Activated CD8-positive, alpha-beta T cell treated with anti-CD3 and anti-CD28 coated beads, Interleukin-2, amount 10 ng/mL, durations not matched to agents 7 days and 5 days (primary cell): ENCODE measurements at places on chromosomes 2 and 18.

- DNase-seq: no peak
- H3K36me3 ChIP-seq: no peaks in the 10 kb centered on the region
- H3K27me3 ChIP-seq: peaks cover 55% of the 10 kb centered on the region
- peaks cover 58% of the 10 kb centered on the region for H3K4me1 ChIP-seq
- no peak overlapping the region for H3K4me3 ChIP-seq
- H3K27ac ChIP-seq: no peak overlapping the region
Observed at GRCh38 chr2:218895326-218895725, 14.7 kb downstream of the WNT10A start.

DNA sequence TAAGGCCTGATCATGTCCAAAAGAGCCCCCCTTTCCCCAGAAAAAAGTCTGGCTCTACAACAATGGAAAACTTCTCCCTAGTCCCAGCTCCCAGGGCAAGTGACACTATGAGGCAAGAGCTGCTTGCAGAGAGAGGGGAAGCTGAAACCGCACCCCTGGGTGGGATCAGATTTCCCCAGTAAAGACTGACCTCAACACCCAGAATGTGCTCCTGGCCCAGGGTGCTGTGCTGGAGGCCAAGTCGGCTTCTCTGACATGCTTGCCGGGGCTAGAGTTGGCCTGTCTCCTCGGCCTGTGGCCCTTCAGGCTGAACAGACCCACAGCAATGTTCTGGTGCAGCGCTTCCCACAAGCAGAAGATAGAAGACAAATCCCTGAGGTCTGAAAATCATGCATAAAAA is 18.4 kb upstream of the ST8SIA3 start:
- H3K4me3 ChIP-seq: no peak overlapping the region
- H3K27me3 ChIP-seq: peaks cover 4% of the 10 kb centered on the region
- H3K27ac ChIP-seq: no peak overlapping the region
- H3K4me1 ChIP-seq: no peaks in the 10 kb centered on the region
- DNase-seq: no peak

DNA sequence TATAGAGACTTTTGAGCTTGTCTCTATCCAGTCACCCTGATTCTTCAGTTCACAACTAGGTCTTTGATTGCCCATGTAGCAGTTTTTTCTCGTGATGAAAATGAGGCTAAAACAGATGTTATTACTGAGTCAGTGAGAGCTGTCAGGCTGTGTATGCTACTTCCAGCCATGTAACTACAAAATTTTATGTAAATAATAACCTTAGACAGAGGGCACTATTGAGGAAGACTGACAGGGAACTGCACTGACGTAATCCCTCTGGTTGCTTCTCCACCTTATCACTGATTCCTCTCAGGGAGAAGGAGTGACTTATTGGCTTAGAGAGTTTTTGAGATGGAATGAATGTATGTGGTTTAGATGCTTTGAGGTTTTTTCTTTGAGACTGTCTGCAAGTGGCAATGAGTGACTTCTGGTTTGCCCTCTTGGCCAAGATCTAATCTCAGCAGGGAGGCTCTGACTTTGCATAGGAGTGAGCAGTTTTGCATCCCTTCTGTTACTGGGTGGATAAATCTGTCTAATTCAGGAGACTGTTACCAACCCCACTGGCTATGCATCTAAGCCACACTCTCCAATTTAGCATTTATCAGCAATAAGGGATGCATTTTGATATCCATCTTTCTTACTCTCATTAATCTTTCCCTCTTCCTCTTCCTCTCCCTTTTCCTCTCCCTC is 555.2 kb upstream of the FANCL start:
- no peak overlapping the region for H3K4me3 ChIP-seq
- H3K27me3 ChIP-seq: no peaks in the 10 kb centered on the region
- H3K27ac ChIP-seq: no peak overlapping the region
- no peak for DNase-seq
- H3K36me3 ChIP-seq: no peaks in the 10 kb centered on the region
- H3K4me1 ChIP-seq: no peaks in the 10 kb centered on the region

- no peaks in the 10 kb centered on the region for H3K36me3 ChIP-seq
- H3K27ac ChIP-seq: no peak overlapping the region
- H3K4me1 ChIP-seq: peaks cover 1% of the 10 kb centered on the region
- no peak overlapping the region for H3K4me3 ChIP-seq
- H3K27me3 ChIP-seq: peaks cover 16% of the 10 kb centered on the region
Observed at GRCh38 chr2:205931388-205931787, 154.6 kb downstream of the INO80D start.

DNA sequence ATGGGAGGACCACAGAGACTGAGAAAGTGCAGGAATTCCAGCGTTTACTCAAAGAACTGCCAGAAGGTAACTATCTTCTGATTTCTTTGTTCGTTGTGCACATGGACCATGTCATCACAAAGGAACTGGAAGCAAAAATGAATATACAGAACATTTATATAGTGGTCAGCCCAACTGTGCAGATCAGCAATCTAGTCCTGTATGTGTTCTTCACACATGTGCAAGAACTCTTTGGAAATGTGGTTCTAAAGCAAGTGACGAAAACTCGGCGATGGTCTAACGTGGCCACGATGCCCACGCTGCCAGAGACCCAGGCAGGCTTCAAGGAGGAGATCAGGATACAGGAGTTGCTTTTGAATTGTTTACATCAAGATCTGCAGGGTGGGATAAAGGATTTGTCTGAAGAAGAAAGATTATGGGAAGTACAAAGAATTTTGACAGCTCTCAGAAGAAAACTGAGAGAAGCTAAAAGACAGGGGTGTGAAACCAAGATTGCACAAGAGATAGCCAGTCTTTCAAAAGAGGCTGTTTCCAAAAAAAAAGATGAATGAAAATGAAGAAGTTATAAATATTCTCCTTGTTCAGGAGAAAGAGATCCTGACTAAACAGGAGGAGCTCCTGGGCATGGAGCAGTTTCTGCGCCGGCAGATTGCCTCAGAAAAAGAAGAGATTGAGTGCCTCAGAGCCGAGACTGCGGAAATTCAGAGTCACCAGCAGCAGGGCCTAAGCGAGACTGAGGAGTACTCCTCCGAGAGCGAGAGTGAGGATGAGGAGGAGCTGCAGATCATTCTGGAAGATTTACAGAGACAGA is 8.3 kb upstream of the CHST10 start:
- H3K27me3 ChIP-seq: peaks cover 28% of the 10 kb centered on the region
- no peak overlapping the region for H3K4me3 ChIP-seq
- no peak for DNase-seq

GRCh38 chr2:236636714-236637470 is 67.3 kb downstream of the ACKR3 start:
- no peak for DNase-seq
- no peak overlapping the region for H3K27ac ChIP-seq
- no peaks in the 10 kb centered on the region for H3K36me3 ChIP-seq
- H3K4me1 ChIP-seq: peaks cover 2% of the 10 kb centered on the region
- no peak overlapping the region for H3K4me3 ChIP-seq

DNA sequence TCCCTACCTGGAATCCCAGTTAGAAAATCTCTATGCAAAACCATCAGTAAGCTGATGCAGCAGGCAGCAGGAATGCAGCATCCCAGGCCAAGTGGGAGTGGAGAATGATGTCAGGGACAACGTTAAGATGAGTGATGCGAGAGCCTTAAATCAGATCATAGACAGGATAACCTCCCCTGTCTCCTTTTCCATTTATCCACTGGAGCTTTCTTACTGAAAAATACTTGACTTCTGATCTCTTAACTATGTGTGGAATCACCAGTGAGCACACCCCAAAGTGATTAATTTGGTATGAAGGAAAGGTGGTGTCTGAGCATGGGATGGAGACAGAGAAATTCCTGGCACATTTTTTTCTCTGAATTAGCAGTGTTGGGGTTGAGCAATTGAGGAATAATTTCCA is 98.0 kb downstream of the RND3 start:
- H3K27me3 ChIP-seq: no peaks in the 10 kb centered on the region
- no peak overlapping the region for H3K27ac ChIP-seq
- no peak overlapping the region for H3K4me3 ChIP-seq

- H3K4me1 ChIP-seq: peaks cover 41% of the 10 kb centered on the region
- H3K4me3 ChIP-seq: no peak overlapping the region
- no peaks in the 10 kb centered on the region for H3K36me3 ChIP-seq
- no peak overlapping the region for H3K27ac ChIP-seq
- peaks cover 2% of the 10 kb centered on the region for H3K27me3 ChIP-seq
Observed at GRCh38 chr2:230891509-230891908, 26.8 kb downstream of the ITM2C start.

GRCh38 chr2:122927710-122928557 is 1097.2 kb upstream of the CNTNAP5 start:
- no peak overlapping the region for H3K27ac ChIP-seq
- H3K4me3 ChIP-seq: no peak overlapping the region
- H3K4me1 ChIP-seq: no peaks in the 10 kb centered on the region
- no peaks in the 10 kb centered on the region for H3K36me3 ChIP-seq
- H3K27me3 ChIP-seq: no peaks in the 10 kb centered on the region

- peaks cover 9% of the 10 kb centered on the region for H3K4me1 ChIP-seq
- H3K27ac ChIP-seq: no peak overlapping the region
- peaks cover 18% of the 10 kb centered on the region for H3K36me3 ChIP-seq
- no peaks in the 10 kb centered on the region for H3K27me3 ChIP-seq
- H3K4me3 ChIP-seq: no peak overlapping the region
Observed at GRCh38 chr2:7584017-7584416, 666.8 kb downstream of the RNF144A start.

- no peak for DNase-seq
Observed at GRCh38 chr2:238126775-238127164, 11.7 kb upstream of the KLHL30 start.

DNA sequence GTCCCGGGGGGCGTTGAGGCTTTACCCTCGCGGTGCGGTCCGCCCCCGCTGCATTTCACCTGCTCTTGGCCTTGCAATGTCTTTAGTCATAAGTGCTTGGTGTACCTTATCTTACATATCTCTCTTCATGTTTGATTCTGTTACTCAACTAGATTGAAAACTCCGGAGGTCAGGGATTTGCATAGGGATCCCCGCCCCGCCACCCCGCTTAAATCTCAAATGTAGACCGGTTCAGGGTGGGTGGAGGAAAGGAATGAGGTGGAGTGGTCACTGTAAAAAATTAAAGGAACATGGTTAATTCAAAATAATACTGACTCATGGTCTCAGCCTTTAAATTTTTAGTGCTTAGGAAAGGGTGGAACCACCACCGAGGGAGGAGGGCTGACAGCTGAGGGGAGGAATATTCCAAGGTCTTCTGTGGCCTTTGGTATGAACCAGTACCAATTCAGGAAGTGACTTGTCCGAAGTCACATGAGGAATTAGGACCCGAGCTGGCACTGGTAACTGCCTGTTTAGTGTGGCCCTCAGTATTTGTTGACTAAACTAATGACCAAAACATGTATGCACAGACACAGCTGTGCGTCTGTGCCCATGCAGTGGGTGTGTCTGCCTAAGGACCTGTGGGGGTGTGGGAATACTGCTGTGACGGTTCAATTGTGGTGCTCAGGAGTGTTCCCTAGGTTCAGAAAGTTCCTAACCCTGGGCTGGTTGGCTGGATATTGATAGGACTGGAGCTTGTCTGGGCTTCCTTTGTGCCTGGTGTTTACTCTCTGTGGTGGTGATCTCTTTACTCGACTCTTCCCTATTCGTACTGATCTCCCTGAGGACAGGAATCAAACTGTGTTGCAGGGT is 1.0 kb downstream of the PLEKHB2 start:
- H3K4me1 ChIP-seq: peaks cover 55% of the 10 kb centered on the region
- peak overlapping the region; percentile 89 for H3K27ac ChIP-seq
- H3K27me3 ChIP-seq: no peaks in the 10 kb centered on the region
- H3K4me3 ChIP-seq: peak overlapping the region; percentile 85

DNA sequence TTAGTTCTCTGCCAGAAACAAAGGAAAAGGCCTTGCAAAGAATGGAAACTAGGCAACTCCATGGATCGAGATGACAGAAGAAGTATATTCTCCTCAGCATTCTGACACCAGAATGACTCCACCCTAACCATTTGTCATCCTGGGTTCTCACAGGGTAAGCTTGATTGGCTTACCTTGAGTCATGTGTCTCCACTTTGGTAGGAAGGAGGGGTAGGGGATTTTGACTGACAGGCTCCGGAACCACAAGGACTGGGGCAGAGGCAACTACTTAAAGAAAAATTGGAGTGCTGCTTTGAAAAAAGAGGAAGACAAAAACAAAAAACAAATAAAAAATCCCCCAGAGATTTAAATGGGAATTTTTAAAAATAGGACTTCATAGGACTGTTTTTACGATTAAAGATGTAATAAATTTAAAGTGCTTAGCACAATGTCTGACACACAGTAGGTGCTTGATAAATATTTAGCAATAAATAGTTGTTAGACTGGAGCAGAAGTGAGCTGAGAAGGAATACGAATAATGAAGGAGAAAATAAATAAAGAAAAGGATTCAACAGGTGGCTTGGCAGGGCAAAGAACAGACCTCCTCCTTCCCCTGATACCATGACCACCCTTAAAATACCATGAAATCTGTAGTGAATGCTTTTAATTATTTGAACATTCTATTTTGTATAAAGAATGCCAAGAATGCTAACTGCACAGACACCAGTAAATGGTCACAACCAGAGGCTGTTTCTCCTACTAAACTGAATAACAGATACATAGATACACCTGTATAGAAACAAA is 230.2 kb downstream of the CDCA7 start:
- peaks cover 19% of the 10 kb centered on the region for H3K27me3 ChIP-seq
- no peak overlapping the region for H3K4me3 ChIP-seq
- H3K27ac ChIP-seq: no peak overlapping the region
- H3K4me1 ChIP-seq: no peaks in the 10 kb centered on the region
- DNase-seq: no peak

- no peaks in the 10 kb centered on the region for H3K36me3 ChIP-seq
- H3K27me3 ChIP-seq: no peaks in the 10 kb centered on the region
- H3K4me1 ChIP-seq: no peaks in the 10 kb centered on the region
- H3K4me3 ChIP-seq: no peak overlapping the region
- no peak overlapping the region for H3K27ac ChIP-seq
Observed at GRCh38 chr2:162919111-162919510, 80.5 kb upstream of the KCNH7 start.

DNA sequence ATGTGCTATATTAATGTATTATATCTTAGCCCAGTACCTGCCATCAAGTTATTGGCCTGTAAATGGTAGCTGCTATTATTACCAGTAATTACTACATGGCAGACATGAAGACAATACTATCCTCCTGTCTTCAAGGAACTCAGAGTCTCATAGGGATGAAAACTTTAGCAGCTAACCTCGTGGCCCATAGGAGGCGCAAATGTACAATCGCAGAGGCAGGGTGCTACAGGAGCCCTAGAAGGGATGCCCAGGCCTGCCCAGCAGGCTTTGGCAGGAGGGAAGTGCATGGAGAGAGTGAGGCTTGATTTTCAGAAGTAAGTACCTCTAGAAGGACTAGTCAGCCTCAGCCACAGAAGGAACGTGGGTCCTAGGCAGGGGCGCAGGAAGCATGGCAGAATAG is 44.7 kb upstream of the KIDINS220 start:
- H3K4me1 ChIP-seq: peaks cover 4% of the 10 kb centered on the region
- no peaks in the 10 kb centered on the region for H3K27me3 ChIP-seq
- no peak overlapping the region for H3K4me3 ChIP-seq
- H3K36me3 ChIP-seq: no peaks in the 10 kb centered on the region

GRCh38 chr2:47060652-47061170 is 94.4 kb downstream of the STPG4 start:
- DNase-seq: no peak
- no peak overlapping the region for H3K27ac ChIP-seq
- no peaks in the 10 kb centered on the region for H3K27me3 ChIP-seq
